ENCODE measurements at places on chromosomes 1 and 21.

DNA sequence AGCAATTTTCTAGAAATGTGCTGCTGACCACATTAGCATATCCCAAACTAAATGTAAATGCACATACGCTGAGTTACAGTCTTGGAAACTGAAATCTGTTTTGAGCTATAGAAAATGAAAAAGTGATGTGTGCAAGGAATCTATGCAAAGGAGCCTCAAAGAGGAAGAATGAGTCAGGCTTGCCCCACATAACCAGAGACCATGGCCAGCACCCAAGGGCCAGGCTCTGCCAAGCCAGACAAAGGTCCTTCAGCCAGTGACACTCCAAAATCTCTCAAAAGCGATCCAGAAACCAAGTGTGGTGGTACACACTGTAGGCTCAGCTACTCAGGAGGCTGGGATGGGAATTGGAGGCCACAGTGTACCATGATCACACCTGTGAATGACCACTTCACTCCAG lies 195.2 kb downstream of the TOMM20 start:
- DNase-seq: no peak

DNA sequence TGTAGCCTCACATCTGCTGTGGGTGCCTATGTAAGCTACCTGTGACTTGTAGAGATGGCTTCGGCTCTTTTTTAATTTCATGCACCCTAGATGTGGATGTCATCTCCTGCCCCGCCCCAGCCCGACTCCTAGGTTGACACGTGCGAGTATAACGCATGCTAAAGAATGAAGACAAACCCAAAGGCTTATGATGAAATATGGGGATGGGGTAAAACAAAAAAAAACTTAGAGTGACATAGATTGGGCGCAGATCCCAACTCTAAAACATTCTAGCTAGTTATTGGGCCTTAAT lies 613 bp upstream of the ERO1B start:
- no peak for DNase-seq

GRCh38 chr1:224774378-224774777 lies 155.1 kb upstream of the DNAH14 start:
- no peak for DNase-seq

GRCh38 chr1:89781494-89782126 lies 39.2 kb upstream of the LRRC8D start:
- DNase-seq: peak; percentile 40

DNA sequence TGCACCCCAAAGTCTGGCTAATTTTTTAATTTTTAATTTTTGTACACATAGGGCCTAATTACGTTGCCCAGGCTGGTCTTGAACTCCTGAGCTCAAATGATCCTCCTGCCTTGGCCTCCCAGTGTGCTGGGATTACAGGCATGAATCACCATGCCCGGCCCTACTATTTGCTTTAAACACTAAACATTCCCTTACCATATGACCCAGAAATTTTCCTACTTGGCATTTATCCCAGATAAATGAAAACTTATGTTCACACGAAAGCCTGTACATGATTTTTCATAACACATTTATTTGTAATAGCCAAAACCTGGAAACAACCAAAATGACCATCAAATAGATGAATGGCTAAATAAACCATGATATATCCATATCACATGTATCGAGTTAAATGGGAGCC lies 35.8 kb downstream of the NDUFS5 start:
- no peak for DNase-seq

DNA sequence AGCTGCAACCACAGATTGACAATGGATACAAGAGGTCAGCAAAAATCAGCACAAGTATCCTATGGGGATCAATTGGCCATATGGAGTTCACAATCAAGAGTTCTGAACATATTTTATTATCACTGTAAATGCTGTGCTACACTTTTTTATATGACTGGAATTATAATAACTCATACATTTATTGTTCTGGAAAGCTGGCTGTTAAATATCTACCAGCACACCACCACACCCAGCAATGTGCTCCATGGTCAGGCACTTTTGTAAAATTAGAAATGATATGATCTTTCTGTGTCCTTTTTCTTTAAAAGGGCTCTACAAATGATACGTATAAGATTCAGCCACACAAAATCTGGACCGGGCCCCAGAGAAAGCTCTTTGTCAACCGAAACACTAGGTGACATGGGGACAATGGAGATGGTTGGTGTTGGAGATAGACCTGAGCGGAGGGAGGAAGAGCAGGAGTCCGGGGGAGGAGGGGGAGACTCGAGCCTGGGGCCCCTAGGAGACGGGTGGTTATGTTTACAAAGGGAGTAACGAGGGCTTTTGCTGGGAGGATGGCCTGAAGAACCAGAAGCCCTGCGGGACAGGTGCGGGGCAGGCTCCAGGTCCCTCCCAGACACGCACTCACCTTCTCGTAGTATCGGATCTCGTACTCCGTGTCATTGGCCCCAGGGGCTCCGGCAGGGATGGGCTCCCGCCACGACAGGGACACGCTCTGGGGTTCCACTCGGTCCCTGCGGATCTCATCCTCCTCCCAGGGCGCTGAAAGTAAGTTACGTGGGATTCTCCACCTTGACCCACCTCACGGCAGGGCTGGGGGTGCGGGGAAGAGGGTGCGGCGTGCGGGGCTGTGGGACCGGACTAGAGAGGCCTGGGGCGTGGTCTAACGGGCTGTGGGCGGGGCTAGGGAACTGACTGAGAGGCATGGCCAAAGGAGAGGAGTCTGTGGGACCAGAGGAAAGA lies 30.0 kb downstream of the EPHA10 start:
- DNase-seq: no peak

DNA sequence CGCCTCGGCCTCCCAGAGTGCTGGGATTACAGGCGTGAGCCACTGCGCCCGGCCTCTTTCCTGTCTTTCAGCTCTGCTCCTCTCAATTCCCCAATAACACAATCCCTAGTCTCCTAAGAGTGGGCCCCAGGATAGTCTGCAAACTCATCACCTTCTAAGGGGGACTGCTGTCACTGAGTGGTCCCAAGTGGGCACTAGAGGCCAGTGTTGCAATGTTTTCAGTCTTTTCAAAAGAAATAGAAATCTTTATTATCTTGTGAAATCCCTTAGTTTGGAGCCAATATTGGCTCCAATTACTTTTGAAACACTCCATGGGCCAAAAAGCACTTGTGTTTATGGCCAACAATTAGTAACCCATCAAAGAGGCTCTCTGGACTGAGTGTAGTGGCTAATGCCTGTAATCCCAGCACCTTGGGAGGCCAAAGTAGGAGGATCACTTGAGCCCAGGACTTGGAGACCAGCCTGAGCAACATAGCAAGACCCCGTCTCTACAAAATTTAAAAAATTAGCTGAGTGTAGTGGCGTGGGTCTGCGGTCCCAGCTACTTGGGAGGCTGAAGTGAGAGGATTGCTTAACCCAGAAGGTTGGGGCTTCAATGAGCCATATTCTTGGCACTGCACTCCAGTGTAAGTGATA lies 28.6 kb upstream of the ZNF697 start:
- DNase-seq: no peak

DNA sequence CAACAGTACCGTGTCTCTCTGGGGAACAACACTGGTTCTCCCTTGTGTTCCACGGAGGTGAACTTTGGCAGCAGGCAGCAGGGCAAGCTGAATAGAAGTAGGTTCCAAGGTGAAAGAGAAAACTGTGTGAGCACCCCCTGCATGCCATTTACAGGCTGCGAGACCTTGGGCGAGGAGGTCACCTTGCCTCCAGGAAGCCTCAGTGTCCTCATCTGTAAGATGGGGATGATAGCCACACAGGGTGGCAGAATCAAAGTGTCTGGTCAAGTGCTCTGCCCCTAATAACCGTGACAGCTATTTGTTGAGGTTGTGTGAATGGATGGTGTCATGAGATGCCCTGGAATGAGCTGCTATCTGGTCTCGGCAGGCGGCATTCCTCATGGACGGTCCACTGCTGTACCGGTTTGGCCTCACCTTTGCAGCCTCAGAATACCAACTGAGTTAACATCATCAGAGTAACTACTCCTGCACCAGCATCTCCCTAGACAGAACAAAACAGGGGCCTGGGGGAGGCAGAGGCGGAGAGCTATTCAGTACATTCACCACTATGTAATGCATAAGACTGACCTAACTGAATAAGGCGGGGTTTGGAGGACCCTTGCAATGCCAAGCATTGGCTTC lies 7.4 kb upstream of the KLHDC7A start:
- no peak for DNase-seq

GRCh38 chr1:84702143-84702542 lies 11.9 kb upstream of the SSX2IP start:
- DNase-seq: no peak

- no peak for DNase-seq
These were observed 8.6 kb upstream of the ACTRT2 start for GRCh38 chr1:3012456-3013291.

DNA sequence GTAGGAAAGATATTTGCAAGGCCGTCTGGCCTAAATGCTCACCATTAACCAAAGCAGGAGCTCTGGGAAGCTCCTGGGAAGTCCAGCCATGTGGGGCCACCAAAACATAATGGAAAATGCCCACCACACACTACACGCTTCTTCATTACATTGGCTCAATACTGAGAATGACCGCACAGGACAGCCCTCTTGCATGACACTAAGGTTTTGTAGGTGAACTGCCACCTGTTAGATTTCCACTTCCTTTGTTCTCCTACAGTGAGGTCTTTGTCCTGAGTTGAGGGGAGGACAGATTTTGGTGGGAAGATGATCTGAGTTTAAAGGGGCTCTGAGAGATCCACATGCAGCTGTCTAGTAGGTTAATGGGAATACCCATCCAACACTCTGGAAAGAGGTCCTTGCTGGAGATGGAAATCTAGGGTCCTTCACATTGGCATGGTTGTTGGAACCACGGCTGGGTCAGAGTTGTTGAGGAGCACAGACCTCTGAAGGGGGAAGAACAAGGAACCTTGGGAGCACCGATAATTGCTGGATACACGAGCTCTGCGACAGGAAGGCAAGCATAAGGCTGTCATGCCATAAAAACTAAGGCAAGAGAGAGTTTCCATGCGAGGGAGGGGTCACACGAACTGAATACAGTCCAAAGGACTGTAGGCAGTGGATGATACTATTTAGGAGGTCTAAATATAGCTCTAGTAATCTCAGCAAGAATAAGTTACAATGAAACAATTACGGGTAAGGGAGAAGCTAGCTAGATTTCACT lies 105.5 kb upstream of the IRF2BP2 start:
- DNase-seq: no peak
